ENCODE measurements at places on chromosomes 3 and 15.

- no peak for DNase-seq
Measured at GRCh38 chr15:41423979-41424659, 7.2 kb downstream of the RTF1 start.

DNA sequence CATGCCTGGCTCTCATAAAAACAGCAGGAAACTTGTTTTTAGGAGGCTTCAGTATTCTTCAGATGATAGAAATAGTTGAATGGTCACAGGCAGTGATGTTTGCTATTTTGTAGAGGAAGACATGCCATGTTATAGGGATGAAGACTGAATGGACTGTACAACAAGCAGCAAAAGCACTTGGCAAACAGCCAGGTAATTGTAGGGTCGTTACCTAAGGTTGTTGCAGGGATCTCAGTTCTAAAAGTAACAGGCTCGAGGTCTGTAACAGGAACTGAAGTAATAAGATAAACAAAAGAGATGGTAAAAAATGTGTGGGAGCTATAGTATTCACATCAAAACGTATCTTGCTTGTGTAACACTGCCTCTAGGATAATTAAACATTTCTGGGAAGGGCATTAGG is 116.3 kb downstream of the TFG start:
- DNase-seq, result no peak

GRCh38 chr3:12455740-12456139 is 28.5 kb upstream of the TSEN2 start:
- DNase-seq, result no peak

GRCh38 chr15:67170143-67170925 is 84.1 kb downstream of the AAGAB start:
- DNase-seq, result no peak

GRCh38 chr3:4351164-4351855 is 48.1 kb downstream of the SETMAR start:
- no peak for DNase-seq

- DNase-seq, result no peak
Measured at GRCh38 chr3:33139996-33140395, 26.2 kb downstream of the CRTAP start.

GRCh38 chr3:72641684-72642083 is 206.6 kb downstream of the SHQ1 start:
- no peak for DNase-seq

- DNase-seq, result no peak
Measured at GRCh38 chr3:170751899-170752293, 118.1 kb downstream of the RPL22L1 start.

DNA sequence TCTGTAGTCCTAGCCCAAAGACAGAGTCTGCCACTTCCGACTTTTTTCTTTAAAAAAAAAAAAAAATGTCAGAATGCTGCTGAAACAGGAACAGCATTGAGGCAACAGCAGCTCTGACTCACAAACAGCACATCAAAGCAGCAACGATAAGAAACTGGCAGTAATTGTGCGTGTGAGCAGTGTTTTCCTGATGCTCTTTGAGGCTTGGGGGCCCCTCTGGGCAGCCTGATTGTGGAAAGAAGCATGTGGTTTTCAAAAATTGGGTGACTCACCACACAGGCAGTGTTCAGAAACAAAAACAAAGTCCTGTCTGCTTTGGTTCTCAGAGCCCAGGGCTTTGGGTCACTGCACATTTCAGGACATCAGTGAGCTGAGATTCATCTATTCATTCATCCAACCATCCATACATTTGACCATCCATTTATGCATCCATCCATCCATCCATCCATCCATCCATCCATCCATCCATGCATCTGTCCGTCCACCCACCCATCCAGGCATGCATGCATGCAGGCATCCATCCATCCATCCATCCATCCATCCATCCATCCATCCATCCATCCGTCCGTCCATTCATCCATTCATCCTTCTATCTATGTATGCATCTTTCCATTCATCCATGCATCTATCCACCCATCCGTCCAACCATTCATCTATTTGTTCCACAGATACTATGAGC is 308.4 kb downstream of the RPLP1 start:
- no peak for DNase-seq

DNA sequence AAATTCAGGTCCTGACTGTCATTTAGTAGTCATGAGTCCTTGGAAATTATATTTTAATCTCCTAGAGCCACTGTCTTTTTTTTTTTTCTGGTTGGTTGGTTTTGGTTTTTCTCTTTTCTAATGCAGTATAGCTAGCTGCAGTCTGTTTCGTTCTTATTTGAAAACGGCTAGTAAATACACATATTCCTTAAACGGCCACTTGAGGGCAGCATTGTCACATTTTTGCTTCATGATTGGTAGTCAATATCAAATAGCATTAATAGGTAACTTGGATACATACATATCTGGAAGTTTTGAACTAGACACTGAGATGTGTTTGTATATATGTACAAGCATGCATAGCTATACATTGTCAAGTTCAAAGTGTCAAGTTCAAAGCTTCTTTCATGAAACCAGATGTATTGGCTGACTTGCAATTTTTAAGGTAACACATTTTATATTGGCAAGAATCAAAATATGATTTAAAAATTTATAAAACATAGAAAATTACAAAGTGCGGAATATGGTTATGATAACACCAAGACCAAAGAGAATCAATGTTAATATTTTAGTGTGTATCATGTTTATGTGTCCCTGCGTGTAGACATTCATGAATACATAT is 22.5 kb downstream of the GABRA5 start:
- DNase-seq, result peak; percentile 19

DNA sequence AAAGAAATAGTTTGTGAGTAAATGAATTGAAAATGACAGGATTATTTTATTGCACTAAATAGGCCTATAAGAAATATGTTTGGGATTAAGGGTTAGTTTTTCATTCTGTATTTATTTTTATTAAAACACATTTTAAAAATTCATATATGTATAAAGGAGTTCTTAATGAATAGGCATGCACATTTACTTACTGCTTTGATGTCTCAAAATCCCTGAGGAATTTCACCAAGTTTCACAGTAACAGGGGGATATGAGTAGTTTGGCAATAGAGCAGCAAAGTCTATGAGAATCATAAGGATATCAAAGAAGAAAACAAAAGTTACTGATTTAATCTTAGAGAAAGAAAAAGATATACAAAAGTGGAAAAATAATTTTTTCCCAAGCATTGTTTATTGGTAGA is 411.7 kb downstream of the NAALADL2 start:
- DNase-seq, result no peak
